Fibroblast of mammary gland (primary cell): ENCODE measurements at places on chromosomes 12 and 14.

DNA sequence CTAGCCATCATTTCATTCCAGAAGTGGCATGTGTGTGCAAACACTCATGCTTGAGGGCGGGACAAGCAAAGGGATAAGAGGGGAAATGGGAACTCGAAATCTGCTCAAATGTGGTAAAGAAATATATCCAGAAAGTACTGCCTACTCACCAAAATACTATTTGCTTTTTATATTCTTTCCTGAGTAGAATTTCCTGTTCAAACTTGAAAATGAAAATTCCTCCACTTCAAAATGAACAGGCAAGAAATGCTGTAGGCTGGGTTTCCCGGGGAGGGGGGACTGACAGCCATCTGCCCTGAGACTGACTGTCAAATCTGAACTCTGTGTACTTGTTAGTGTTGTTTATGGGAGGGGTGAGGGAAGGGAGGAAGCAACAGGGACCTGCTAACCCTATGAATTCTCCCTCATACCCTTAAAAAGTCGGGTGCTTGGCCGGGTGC is 34.6 kb downstream of the NTF3 start:
- DNase-seq: no peak

DNA sequence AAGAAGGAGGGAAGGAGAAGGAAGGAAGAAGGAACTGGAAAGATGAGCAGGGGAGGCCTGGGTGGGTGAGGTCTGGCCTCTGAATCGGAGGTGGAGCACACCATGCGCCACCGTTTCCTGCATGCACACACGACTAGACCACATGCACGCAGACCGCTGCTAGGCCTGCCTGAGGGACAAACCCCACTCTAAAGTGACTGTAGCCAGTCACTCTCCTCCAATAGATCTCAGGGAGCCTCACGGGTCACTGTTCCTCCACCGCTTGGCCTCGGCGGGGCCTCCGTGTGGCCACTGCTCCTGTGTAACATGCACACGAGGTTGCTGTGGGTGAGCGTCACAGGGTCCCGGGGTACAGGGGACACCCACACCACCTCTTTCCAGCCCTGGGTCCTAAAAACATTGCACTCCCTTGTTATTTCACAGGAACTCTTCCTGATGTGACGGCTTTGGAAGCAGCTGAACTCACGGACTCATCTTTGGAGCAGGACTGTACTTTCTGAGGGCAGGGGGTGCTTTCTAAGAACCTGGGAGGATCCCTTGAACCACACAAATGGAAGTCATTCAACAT is 17.6 kb upstream of the CEBPE start:
- no peak for DNase-seq

DNA sequence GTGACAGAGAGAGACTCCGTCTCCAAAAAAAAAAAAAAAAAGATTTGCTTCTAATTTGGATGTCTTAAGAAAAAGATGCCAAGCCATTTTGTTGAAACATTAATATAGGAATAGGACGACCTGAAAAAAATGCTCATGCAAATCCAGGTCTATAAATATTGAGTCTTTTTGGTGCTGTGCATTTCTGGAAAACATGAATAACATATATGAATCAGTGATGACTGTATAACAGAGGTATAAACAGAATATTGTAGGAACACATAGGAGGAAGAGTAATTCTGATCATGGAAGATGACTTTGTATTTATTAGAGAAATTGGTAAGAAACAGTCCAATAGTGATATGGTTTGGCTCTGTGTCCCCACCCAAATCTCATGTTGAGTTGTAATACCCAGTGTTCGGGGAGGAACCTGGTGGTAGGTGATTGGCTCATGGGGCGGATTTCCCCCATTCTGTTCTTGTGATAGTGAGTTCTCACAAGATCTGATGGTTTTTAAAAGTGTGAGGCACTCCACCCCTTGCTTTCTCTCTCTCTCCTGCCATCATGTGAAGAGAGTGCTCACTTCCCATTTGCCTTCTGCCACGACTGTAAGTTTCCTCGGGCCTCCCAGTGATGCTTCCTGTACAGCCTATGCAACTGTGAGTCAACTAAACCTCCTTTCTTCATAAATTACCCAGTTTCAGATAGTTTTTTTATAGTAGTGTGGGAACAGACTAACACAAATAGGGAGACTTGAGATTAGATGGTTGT is 3.0 kb upstream of the SRSF5 start:
- peak; percentile 16 for DNase-seq

DNA sequence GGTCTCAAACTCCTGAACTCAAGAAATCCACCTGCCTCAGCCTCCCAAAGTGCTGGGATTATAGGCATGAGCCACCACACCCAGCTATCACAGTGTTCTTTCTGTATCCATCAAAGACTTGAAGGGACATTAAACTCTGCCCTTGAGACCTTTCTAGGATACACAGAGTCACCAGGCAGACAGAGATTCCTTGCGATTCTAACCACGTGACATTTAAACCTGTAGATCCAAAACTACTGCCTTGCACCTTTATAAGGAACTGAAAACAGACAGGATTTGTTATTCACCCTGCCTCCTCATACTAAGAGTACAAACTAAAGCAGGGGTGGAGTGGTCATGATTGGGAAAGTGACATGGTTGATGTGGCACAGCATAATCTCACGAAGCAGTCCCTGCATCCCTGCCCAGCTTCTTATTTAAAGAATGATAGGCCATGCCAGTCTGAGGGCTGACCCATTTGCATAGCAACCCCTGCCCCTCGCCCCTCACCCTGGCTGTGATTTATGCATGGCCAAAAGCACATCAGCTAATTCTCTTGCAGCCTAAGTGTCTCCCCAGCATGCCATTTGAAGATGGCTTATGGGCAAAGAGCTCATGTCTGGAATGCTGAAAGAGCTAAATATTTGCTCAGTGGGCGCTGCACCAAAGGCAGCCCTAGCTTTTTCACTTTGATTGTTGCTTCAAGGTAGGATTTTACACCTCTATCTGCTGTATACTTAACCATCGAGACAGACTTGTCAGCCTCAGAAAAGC is 43.2 kb upstream of the MYBPC1 start:
- no peak for DNase-seq

- DNase-seq: no peak
These were observed 18.0 kb upstream of the RFX4 start for GRCh38 chr12:106564678-106565329.

DNA sequence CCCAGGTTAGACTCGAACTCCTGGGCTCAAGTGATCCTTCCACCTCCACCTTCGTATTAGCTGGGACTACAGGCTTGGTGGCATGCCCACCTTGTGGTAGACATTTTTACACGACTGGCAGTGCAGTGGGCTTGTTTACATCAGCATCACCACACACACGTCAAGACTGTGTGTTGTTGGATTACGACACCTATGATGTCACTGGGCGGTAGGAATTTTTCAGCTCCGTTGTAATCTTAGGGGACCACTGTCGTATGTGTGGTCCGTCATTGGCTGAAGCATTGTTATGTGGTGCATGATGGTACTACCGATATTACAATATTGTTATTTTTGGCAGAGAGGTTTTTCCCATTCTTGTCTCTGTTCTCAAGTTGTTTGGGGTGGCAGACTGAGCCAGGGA is 50.7 kb downstream of the TSPAN9 start:
- peak; percentile 73 for DNase-seq

- DNase-seq: peak; percentile 34
These were observed 30.3 kb downstream of the CORO1C start for GRCh38 chr12:108700833-108701541.

DNA sequence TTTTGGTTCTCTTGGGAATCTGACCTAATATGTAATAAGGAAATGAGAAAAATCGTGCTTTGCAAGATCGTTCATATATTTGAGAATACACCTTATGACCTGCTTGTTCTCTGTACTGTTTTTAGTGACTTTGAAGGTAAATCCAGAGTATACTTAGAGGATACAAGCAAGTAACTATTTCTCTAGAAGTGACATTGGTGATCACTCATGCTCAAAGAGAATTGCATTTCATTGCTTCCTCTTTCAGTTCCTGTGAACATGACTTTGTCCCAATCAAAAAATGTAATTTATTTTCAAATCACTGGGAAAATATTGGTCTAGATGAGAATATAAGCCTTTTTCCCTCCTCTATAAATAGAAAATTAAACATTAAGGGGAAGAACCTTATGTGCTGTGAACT is 2.7 kb downstream of the KTN1 start:
- no peak for DNase-seq

DNA sequence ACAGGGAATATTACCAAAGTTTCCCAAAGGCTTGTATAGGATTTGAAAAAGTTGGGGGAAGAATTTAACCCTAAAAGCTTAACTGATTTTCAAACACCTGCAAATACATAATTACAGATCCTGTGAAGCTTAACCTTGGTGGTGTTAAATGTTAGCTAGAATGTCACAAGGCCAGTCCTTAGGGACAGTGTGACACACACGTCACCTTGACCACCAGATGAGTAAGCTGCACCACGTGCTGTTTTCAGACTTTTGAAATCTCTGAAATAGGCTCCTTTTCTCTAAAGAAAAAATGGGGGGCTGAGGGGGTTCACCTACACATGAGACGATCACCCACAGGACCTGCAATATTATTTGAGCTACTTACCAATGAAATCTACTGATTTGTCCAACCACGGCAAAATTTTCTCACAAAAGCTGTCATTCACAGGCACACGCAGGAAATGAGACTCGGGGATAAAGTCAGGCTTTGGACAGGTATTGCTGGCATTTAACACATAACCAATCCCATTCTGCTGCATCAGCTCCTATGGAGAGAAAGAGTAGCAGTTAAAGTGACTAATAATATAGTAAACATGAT is 75.9 kb downstream of the DUSP16 start:
- no peak for DNase-seq

GRCh38 chr12:2933586-2933985 is 25.6 kb upstream of the TEAD4 start:
- no peak for DNase-seq

- peak; percentile 33 for DNase-seq
These were observed 144.2 kb downstream of the C12orf75 start for GRCh38 chr12:105474672-105475071.

DNA sequence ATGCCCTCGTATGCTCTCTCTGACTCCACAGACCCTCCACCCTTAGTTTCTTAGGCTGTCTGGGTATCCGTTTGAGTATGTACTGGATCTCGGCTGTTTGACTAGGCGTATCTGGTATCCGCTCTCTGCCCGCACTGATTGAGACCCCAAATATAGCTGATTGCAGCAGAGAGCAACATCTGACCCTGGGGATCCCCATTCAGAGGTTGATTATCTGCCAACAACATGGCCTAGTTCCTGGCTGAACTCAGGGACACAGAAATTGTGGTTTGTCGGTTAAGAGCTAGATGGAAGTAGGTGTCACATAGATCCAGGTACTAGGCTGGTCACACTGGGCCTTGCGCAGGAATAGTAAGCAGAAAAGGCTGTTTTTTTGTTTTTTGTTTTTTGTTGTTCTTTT is 359.9 kb downstream of the FUT8 start:
- DNase-seq: no peak

- DNase-seq: no peak
These were observed 129.1 kb upstream of the TBX3 start for GRCh38 chr12:114812858-114813761.

- DNase-seq: no peak
These were observed 7.2 kb downstream of the NFYB start for GRCh38 chr12:104130760-104131159.

DNA sequence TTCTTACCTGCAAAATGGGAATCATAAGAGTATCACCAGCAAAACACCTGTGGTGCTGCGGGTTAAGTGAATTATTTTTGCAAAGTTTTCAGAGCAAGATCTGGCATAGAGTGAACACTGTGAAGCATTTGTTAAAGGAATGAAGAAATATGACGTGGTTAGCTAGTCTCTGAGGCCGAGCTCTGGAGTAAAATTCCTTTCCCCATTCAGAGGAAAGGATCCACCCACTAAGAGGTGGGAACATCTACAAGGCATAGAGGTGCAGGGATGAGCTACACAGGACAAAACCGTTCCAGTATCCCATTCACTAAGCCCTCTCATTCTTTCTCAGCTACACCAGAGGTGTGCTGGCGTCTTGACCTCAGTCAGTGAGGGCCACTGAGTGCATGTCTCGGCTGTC is 48.5 kb downstream of the JAG2 start:
- no peak for DNase-seq

GRCh38 chr14:71693381-71693780 is 238.8 kb upstream of the RGS6 start:
- peak; percentile 97 for DNase-seq

DNA sequence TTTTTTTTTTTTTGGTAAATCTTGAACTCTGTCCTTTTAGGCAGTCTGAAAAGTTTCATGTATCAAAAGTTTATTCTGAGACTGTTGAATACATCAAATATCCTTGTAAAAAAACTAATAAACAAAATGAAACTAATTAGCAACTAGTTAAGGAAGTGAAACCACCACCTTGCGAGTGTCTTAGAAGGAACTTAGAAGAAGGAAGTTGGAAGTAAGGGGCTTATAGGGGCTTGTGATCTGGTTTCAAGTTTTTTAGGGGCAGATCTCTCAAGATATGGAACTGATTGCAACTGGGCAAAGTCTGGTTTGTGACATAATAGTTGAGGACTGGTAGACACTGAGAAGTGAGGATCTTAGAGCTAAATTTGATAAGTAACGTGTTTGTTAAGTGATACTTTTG is 748.8 kb downstream of the C12orf50 start:
- DNase-seq: no peak

DNA sequence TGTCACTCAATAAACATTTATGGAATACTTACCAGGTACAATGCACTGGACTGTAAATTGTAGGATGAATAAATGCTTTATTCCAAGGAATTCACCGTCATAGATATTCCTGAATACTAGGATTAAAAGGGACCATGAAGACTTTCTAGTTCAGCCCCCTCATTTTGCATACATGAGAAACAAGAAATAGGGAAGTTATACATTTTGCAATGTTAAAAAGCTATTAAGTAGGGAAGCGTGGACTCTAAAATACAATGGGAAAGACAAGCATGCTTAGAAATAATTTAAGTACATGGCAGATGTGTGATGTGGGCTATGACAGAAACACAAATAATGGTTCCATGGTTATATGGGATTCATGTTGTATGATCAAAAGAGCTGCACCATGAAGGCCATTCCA is 89.4 kb upstream of the SYT10 start:
- no peak for DNase-seq

DNA sequence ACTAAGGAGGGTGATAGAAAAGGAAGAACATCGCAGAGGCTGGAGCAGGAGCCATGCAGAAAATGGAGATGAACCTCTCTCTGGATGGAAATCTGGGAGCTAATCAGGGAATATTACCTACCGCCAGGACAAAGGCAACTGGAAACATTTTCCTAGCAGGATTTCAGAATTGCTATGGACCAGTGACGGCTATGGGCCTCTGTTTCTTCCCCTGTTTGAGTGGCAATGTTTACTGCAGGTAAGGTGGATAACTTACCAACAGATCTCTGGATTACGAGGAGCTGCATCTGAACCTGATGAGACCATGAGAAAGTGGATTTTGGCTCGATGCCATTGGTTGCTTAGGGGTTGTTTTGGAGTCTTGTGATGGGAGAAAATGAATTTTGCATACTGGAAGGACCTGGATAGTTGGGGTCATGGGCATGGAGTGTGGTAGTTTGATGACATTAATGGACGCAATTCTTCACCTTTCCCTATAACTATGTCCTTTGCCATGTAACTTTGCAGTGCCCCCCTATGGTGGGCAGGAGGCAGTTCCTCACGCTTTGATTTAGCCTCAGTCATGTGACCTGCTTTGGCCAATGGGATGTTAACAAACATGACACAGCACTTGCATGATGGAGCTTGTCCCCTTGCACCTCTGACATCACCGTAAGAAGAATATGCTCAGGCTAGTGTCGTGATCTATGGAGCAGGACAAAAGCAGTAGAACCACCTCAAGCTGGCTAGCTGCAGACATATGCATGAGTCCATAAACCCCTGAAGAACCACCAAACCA is 51.1 kb downstream of the CALM1 start:
- DNase-seq: no peak
